ENCODE measurements at places on chromosomes 11 and 22.

- DNase-seq: no peak
Observed at GRCh38 chr22:30293026-30293425, 3.7 kb upstream of the CASTOR1 start.

DNA sequence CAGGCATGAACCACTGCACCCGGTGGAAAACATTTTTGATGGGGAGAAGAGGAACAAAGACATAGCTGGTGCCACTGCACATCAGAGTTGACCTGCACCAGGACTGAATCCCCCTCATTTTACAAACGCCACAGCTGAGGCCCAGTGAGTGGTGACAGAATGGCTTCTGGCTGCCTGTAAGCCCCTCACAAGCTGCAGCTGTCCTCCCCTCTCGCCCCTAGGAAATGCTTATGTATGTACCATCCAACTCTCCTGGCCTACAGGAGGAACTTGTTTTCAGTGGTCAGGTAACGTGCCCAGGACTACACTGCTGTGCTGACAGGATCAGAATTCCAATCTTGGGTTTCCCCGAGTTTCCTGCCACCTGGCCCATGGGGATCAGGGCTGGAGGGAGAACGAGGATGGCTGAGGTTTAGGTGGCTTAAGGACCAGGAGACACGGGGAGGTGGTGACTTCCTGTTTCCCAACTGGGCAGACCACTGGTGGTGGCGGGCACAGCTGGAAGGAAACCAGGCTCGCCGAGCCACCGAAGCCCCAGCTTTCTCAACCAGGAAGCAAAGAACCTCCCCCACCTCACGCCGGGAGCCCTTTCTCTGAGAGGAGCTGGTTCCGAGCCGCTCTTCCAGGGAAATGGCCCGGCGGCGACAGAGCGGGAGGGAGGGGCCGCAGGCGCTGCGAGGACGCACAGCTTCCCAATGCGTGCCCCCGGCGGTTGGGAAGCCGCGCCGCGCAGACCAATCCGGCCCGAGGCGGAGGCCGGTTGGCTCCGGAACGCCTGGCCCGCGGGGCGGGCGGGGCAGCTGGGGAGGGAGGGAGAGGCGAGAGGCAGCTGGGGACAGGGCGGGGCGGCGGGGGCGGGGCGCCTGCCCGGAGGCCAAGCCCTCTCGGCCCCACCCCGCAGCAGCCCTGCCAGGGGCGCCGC, 1.0 kb upstream of the LRFN4 start:
- DNase-seq: no peak

- DNase-seq: no peak
Observed at GRCh38 chr11:107020594-107020993, 2.3 kb upstream of the GUCY1A2 start.

GRCh38 chr11:87659807-87660206, 515.4 kb downstream of the RAB38 start:
- DNase-seq: no peak

- no peak for DNase-seq
Observed at GRCh38 chr11:128299132-128299726, 288.1 kb downstream of the ETS1 start.

- no peak for DNase-seq
Observed at GRCh38 chr11:61586792-61587430, 6.0 kb upstream of the SYT7 start.

- DNase-seq: no peak
Observed at GRCh38 chr11:35934981-35935380, 8.9 kb upstream of the LDLRAD3 start.

DNA sequence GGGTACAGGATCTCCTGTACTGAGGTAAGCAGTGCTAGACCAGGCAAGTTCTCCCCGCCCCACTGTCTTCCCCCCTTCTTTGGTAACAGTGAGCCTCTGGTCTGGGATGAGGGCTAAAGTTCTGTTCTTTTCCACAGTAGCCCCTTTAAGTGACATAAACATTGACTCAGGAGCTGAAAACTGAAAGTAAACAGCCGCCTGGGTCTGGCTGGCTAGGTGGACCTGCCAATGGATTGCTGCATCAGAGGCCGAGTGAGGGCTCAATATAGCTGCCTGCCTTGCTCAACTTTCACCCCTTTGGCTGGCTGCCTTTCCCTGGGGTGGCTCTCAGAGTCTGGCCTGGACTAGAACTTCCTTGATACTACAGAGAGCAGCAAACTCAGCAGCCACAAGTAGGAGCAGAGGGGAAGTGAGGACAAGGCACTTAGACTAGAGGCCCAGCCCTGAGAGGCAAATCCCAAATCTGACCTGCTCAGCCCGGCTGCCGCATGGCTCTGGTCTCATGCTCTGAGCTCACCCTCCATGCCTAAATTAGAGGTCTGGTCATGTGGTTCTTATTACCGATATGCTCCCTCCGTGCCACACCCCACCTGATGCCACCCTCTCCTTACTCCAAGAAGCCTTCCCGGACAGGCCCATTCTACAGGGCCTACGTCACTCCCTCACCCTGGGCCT, 9.6 kb upstream of the UCP3 start:
- DNase-seq: no peak

DNA sequence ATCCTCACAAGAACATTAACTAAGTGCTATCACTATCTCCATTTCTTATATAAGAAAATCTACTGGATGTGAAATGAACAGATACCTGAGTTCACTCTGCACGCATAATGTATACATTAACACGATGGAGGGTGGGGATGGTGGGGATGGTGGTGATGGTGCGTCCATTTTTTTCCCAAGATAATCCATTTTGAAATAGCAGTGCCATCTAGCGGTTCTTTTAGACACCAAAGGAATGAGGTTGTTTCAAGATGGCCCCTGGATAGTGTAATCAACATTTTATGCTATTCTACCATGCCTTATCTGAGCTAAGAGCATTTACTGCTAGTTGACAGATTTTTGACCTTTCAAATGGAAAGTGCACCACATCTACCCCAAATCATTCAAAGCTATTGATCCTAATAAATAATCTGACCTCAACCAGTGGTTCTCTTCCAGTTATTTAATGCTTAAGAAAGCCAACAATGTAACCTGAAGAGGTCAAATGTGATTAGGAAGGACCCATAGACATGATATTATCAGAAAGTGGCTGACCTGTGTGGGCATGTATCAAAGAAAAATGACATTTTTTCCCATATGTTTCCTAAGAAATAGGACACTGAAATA, 714.7 kb upstream of the TENM4 start:
- no peak for DNase-seq

- no peak for DNase-seq
Observed at GRCh38 chr22:45640291-45640940, 31.2 kb upstream of the ATXN10 start.

GRCh38 chr11:96567176-96567575, 177.4 kb downstream of the JRKL start:
- no peak for DNase-seq

DNA sequence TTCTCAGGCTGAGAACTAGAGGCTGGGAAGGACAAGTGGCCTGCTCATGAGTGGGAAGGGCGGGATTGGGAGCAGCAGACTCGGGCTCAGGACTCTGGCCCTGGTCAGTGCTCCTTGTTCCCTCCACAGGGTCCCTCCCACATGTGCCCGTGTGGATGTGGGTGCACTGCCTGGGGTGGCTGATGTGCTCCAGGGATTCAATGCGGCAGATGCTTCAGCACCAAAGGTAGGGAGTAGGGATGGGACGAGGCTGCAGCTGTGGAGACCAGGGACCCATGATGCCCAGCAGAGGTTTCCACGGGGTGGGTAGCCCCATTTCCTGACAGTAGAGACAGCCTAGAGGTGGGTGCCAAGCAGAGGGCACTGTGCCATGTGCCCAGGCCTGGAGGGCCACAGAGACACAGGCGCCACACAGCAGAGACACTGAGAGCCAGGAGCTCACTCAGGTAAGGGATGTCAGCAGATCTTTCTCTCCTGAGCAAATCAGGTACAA, 89.5 kb downstream of the GGTLC2 start:
- no peak for DNase-seq

DNA sequence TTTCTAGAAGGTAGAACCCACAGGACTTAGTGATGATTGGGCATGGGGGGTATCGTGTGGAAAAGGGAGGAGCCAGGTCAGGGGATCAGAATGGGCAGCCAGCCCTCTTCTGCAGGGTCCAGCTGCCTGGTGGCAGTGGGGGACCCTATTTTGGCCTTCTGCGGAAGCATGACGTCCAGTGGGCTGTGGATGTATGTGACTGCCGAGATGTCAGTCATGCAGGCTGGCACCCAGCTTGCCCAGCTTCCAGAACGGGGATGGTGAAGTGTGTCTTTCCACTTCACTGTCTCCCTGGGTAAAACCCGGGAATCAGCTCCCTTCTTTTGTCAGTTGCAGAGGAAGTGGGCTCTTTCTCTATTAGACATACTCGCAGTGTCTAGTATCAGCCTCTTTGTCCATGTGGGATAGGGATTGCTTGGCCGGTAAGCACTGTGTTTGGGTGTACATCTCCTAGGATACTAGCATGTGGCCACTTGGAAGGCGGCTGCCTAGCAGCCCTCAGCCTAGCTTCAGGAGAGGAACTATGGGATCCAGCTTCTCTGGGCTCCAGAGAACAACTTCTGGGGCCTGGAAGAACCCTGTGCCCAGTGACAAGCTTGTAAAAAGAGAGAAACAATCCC, 51.4 kb downstream of the GRIK4 start:
- no peak for DNase-seq

DNA sequence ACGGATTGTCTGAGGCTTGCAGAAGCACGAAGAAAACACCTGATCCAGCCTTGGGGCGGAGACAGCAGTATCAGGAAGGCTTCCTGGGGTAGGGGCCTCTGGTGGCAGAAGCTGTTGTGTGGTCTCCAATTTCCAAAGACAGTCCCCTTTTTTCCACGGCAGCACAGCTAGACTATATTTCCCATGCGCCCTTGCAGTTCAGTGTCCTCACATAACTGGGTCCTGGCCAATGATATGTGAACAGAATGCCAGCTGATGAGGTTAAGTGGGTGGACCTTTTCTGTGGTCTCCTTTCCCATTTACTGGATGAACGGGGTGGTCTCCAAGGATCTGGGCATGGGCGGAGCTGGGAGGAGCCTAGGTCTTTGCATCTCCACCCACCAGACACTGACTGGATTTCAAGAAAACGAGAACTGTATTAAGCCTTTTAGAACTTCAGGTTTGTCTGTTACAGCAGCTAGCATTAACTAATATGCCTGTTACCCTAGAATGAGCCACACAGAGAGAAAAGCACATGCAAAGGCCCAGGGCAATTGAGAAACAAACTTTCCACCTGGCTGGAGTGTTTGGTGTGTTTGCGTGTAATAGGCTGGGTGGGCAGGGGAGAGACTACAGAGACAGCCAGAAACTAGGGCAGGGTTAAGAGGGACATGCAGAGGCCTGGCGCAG, 6.2 kb downstream of the GAL3ST1 start:
- DNase-seq: no peak

DNA sequence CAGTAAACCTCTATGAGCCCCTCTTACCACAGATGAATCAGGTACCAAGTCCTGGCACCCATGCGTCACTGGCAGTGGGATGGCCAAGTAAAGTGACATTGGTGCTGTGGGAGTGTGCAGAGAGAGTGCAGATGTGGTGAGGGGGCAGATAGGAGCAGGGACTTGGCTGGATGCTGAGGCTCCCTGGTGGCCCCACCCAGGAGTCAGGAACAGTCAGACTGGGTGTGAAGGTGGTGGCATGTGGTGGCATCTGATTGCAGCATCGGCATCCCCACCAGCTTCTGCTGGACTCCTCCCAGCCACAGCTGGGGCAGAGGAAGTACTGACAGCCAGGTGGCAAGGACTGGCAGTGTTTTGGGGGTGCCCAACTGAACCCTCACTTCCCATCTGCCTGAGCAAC, 11.4 kb downstream of the DGAT2 start:
- DNase-seq: no peak

DNA sequence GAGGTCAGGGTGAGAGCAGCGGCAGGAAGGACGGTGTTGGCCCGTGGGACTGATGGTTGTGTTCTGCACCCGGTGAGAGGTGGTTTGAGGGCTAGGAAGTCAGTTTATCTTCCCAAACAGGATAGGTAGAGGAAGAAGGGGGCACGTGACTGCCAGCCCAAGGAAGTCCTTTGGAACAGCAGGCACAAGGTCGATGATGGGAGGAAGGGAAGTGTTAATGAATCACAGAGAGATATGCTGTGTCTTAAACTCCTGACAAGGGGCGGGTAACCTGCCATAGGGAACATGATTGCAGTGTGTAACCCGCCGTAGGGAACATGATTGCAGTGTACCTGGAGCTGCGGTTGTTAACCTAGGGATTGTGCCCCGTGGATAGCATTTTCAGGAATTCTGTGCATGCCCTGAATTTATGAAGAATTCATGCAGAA, 49.0 kb downstream of the PRR5L start:
- no peak for DNase-seq

DNA sequence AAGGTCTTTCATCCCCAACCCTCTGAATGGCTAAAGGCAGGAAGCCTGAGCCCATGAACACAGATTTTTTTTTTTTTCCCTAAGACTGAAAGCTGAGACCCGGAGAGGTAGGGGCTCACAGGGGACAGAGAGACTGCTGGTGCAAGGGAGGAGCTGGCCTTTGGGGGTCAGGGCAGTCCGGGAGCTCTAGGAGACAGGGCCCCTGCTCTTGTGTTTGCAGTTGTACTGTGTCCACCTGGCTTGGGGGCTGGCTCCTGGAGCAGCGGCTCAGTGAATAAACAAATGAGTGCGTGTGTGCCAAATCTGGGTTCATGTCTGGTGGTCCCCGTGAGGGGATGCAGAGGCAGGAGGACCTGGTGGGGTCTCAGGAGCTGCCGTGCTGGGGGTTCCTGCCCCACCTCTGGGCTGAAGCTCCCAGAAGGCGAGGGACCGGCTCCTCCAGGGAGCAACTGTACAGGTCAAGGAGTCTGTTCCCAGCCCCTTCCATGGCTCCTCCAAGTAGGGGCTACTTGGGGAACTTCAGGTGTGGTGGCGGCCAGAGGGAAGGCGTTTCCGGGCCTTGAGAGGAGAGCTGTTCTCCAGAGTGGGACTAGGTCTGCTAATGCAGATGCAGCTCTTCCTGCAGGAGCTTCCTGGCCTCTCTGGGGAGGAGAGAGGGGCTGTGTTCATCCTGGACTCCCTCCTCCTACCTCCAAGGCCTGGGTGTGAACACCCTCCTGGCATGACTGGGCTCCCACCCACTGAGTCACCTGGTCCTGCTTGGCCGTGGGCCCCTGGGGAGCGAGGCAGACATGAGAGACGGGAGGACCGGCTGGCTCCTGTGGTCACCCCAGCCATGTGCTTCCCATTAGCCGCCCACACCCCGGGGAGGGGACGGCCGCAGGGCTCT, 57.6 kb downstream of the FBXO7 start:
- no peak for DNase-seq

GRCh38 chr11:86089659-86090058, 20.8 kb upstream of the PICALM start:
- no peak for DNase-seq

- DNase-seq: no peak
Observed at GRCh38 chr22:24845041-24845898, 39.3 kb downstream of the SGSM1 start.

GRCh38 chr11:67628710-67629385, 889 bp downstream of the NUDT8 start:
- no peak for DNase-seq
